NCI-H82 (cell line): ENCODE measurements at places on chromosomes 5 and 9.

GRCh38 chr5:141787376-141787775 is 90.8 kb downstream of the PCDH1 start:
- no peak for DNase-seq

GRCh38 chr5:133075572-133076536 is 24.0 kb downstream of the HSPA4 start:
- DNase-seq, result peak; percentile 91

DNA sequence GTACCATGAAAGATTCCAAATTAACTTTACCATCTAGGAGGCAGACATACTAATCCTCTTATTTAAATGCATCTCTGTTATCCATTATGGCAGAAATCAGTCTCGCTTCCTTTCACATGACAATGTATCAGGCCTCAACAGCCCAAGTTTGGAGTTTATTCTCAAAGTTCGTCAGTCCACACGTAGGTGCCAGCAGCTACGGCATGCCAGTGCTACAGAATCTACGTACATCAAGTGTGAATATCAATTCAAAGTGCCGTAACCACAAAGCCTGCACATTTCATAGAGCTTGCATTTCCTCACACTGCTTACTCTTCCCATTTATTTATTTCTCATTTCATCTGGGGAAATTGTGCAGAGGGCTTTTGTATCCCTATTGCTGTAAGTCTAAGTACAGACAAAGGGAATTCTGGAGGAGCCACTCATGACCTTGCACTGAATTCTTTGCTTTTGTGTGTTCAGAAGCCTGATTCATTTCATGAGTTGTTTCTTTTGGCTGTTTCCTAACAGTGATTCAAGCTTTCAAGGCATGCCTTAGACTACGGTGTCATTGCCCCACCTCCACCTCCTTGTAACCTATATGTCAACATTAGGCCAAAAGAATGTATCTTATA is 10.0 kb downstream of the ENC1 start:
- peak; percentile 52 for DNase-seq

DNA sequence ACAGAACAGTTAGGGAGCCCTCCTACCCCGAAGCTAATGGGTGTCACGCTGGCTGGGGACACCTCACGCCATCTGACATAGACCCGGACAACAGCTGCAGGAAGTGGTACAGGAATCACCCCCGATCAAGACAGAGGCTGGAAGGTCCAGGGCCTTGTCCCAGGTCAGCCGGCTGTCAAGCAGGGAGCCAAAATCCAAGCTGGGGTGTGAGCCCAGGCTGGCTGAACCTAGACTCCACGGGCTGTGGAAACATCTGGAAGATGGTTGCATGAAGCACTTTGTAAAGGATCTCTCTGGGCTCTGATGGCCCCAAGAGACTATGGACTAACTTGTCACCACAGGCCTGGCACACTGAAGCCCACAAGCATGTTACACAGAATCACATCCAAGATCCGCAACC is 68.9 kb upstream of the STXBP1 start:
- DNase-seq, result no peak

GRCh38 chr9:120652934-120653333 is 61.3 kb downstream of the MEGF9 start:
- DNase-seq, result no peak

DNA sequence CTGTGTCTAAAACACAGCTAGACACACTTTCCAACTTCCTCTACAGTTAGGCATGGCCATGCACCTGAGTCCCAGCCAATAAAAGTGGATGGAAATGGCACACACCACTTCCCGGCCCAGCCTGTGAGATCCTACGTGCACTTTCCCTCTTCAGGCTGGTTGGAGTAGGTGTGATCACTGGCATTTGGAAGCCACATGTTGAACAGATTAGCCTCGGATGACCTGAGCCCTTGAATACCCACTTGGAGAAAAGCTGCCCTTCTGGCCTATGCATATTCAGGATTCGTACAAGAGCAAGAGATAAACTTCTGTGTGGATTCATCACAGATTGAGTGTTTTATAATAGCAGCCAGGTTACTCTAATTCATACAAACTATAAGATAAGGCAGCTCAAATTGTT is 359.0 kb upstream of the SLC30A5 start:
- peak; percentile 84 for DNase-seq

DNA sequence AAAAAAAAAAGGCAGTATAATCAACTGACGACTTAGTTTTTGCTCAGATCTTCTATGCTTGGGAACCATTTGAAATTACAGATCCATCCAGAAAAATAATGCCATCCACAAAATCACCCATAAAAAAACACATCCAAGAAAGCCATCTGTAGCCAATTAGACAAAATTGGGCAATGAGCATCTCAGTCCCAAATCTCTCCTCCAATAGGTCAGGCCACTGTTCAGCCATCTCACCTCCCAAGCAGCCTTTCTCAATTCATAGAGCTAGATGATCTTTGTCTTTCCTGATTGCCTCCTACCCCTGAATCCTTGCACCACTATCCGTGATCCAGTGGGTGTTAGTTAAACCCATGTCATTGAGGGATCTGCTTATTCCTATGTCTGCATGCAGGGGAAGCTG is 139.6 kb downstream of the SCAMP1 start:
- peak; percentile 19 for DNase-seq

- no peak for DNase-seq
These were observed 185.0 kb upstream of the PTGER4 start for GRCh38 chr5:40494631-40495236.

- peak; percentile 20 for DNase-seq
These were observed 211.6 kb upstream of the TMEM161B start for GRCh38 chr5:88480245-88480644.

DNA sequence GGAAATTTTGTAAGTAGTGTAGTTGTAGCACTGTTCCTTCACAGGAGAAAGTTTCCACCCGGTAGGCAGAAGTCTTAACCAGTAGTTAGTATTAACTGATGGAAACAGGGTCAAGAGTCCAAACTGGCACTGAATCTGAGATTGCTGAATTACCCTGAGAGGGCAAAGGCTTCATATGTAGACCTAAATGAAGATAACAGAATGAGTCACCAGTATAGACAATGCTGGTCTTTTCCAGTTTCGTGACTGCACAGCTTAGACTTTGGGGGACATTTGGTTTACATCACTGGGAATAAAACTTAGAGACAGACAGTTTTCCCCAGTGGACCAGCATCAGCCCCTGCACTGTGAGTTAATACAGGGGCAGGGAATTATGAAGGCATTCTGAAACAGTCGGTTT is 60.5 kb downstream of the PCSK5 start:
- no peak for DNase-seq
